ENCODE measurements at places on chromosomes 3 and 15.

DNA sequence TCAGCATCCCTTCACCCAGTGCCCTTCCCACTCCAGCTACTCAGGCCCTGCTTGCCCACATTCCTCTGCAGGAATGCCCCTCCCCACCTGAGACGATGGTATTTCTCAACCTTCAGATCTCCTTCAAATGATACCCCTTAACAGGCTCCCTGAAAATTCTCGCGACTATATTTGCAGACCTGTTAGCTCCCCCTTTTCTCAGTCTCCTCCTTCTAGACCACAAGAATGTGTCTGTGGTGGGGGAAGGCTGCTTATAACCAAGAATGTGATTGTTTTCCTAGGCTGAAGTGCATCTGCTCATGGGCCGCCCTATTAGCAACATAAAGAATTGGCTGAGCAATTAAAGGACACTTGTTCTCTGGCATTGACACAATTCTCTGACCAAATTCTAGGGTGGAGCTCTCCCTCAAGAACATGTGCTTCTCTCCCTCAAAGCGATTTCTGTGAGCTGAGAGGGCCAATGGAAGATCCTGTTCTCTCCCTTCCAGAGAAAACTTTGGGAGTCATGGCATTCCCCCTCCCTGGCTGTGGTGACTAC lies 19.1 kb upstream of the LIMD1 start:
- no peak for DNase-seq

DNA sequence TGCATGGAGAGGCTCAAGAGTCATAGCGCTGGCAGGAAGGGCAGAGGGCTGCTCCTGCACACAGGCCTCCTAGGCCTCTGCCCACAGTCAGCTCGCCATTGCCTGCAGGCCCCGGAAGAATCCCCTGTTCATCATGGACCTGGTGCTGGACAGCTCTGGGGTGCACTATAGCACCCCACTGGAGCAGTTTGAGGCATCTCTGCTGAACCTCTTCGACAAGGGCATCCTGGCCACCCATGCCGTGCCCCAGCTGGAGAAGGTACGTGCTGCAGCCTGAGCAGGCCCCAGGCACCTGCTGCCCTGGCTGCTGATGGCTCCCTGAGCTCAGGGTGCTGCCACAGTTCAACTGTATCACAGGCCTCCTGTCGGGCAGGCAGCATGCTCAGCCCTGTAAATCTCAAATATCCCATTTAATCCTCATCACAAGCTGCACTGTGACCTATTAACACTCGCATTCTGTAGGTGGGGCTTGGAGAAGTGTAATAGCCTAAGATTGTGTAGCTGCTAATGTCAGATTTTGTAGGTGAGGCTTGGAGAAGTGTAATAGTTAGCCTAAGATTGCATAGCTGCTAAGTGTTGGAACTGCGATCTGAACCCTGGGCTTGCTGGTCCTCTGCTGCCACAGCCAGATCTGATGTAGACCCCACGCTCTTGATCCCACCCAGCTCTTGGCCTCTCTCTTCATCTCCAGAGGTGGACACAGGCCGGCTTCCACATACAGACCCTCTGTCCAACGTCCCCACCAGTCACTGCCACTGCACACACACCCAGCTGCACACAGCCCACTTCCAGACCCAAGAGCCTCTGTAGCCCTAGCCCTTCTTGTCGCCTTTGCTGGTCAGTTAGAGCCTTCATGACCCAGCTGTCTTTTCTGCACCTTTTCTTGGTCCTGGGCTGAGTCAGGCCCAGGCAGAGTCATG lies 31.9 kb downstream of the DNAH1 start:
- DNase-seq = no peak

- DNase-seq = no peak
These were observed 64.3 kb upstream of the GOLGA8B start for GRCh38 chr15:34647569-34648293.

- DNase-seq = no peak
These were observed 676 bp downstream of the CNOT10 start for GRCh38 chr3:32685543-32686185.

- peak; percentile 36 for DNase-seq
These were observed 310.4 kb upstream of the NR2F2 start for GRCh38 chr15:96020133-96020532.

DNA sequence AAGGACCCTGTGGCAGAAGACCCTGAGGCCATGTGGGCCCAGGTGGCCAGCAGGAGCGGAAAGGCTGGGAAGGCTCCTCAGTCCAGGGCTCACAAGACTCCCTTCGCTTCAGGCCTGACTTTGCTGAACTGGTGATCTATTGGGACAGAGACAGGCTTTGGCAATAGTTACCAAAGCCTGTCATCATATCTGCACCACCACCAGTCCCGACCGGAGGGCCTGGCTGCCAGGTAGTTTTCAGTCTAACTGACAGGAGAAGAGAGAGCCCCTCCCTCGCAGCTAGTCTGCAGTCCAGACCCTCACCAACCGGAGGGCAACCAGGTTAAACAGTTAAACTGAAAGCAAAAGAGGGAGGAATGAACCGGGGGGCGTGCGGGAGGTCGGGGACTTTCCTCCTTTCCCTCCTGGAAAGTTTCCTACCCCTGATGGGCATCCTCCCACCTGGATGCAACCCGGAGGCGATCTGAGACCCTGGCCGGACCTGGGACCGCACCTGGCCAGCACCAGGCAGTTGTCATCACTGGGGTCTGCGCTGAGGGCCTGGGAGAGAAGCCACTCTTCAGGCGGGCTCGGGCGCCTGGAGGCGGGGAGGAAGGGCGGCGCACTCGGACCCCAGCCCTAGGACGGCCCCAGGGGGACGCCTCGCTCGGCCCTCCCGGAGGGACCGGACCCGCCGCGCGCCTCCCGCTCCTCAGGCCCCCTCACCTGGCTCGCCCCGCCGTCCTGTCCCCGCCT lies 435 bp downstream of the RAB27A start:
- DNase-seq = no peak
